Tibial nerve (tissue), 4 donors: ENCODE measurements at places on chromosomes 5 and 9.
A peak's percentile ranks its signal among the peaks of the same experiment; 100 is the strongest.

GRCh38 chr5:30112867-30113266, 1080.6 kb upstream of the CDH6 start:
- DNase-seq: no peak

DNA sequence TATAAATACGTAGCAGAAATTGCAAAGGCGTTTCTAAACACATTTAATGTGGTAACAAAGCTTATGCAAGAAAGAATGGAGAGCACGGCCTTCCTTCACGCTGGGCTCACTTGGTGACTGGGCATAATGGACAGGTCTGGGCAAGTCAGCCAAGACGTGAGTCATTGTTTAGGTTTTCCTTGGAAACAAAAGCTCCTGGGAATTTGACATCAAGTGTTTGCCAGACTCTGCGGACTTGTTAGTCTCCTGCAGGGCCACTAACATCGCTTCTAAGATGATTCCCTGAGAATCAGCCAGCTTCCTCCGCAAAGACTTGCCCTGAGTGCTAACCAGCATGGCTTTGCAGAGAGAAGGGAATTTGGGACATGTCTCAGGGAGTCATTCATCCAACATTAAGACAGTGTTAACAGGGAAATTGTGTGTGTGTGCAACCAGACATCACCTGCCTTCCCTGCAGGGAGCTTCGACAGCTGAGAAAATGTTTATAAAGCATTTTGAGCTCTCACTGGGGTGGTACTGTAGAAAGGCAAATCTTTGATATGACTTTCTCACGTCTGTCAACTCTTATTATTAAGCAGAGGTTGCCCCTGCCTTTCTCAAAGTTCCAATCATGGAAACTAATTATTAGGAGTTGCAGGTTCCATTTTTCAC, 182.5 kb downstream of the NTRK2 start:
- peak; percentile 22 for DNase-seq

- peak; percentile 15 for DNase-seq
Observed at GRCh38 chr5:19987612-19988361, at the start of gene CDH18. CDH18 (minus strand) TSS chr5:19988200; CDS start chr5:19838986, 149,214 bp downstream.

- no peak for DNase-seq
Observed at GRCh38 chr5:181166812-181167733, 19.7 kb downstream of the OR2V2 start.

DNA sequence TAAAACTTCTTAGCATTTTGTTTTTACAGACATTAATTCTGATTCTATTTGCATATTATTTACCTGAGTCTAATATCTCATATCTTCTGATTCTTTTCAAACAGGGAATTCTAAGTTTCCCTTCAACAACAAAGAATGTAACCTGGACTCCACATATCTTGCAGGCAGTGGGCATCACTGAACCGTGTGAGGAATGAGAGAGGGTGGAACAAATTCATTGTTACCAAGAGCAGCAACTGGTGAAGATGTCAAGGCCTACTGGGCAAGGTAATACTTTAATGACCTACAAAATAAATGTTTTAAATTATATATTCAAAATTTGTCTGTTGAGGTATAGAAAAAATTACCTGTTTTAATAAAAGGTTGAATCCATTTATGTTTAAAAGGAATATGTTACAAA, 455.3 kb upstream of the TUSC1 start:
- DNase-seq: no peak

GRCh38 chr5:83554686-83555085, 83.1 kb downstream of the VCAN start:
- no peak for DNase-seq

GRCh38 chr9:83280268-83280667, 217.3 kb upstream of the RASEF start:
- DNase-seq: no peak

DNA sequence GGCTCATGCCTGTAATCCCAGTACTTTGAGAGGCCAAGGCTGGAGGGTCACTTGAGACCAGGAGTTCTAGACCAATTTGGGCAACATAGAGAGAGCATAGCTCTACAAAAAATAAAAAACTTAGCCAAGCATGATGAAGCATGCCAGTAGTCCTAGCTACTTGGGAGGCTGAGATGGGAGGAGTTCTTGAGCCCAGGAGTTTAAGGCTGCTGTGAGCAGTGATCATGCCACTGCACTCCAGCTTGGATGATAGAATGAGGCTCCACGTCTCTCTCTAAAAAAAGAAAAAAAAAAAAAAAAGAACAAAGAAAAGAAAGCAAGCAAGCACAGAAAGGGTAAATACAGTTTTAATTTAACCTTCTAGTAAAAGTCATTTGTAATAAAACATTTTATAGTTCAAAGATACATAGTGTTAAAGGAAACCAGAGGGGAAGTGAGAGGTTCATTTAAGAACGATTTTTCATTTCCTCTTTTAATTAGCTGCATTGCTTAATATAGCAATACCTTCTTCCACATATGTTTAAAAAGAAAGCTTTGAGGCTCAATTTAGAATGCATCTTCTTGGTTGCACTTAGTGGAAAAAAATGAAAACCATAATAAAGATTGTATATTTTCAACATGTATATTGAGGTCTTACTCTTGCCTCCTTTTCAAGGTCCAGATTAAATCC, 14.9 kb downstream of the GAPT start:
- no peak for DNase-seq

DNA sequence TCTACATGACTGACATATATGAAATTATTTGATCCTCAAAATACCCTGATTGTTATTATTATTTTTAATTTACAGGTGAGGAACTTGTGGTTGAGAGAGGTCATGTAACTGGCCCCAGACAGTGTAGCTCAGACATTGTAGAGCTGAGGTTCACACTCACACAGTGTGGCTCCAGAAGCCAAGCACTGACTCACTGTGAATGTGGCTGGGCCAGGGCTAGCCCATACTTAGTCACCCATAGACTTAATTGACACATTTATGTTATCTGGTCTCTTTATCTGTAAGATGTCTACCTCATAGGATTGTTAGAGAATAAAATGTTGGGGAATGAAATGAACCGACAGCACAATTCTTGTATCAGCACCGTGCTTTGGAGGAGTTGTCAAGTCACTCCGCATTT, 24.9 kb upstream of the CCDC112 start:
- no peak for DNase-seq

DNA sequence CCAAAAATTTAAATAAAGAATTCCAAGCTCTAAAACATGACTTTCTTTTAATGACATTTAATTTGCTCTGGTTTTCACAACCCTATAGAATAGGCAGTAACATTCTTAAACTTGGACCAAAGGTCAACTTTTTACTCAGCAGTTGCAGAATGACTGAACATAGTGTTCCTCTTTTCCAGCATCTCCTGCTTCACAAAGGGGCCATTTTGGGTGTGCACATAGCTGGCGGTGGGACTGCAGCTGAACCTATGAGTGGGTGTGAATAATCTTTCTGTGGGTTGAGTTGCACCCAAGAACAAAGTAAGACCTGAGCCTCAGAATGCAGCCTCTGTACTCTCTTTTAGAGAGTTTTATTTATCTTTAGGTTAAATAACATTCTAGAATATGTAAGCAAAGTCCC, 96.9 kb upstream of the HAPLN1 start:
- no peak for DNase-seq

DNA sequence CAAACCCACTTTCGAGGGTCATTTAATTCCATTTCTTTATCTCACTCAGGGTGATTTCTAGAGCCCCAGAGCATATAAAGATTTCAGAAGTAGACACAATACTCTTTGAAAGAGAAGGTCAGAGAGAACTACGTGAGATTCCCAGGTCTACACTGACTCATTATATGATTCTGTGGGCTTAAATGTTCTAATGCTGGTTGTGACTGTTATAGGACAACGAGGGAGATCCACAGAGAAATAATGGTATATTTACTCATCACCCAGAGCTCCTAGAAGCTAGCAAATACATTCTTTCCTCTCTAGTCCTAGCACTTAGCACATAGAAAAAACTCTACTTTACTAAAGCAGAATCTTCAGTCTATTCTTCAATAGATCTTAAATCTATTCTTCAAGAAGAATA, 39.4 kb upstream of the GRAMD2B start:
- DNase-seq: no peak

DNA sequence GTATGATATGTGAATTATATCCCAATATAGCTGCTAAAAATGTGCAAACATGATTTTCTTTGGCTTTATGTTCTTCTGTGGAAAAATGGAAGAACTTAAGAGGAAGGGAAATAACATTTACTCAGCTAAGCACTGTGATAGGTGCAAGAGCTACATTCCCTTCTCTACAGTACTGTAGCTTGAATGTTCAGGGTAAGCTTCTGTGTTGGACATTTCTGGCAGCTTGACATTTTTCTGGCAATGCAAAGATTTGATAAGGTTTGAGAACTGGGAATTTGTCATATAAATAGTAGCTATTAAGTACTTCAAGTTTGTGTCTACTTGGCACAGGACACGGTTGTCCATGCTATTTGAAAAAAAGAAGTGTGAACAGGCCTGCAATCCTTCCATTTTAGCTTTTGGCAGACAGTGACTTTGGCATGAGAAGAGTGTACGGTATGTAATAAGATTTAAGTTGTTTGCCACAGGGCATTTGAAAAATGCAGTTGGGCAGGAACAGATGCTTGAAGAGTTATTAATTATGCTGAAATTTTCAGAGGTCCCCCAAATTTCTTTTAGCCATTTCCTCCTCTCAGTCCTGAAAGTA, 77.6 kb downstream of the KIF4B start:
- no peak for DNase-seq

DNA sequence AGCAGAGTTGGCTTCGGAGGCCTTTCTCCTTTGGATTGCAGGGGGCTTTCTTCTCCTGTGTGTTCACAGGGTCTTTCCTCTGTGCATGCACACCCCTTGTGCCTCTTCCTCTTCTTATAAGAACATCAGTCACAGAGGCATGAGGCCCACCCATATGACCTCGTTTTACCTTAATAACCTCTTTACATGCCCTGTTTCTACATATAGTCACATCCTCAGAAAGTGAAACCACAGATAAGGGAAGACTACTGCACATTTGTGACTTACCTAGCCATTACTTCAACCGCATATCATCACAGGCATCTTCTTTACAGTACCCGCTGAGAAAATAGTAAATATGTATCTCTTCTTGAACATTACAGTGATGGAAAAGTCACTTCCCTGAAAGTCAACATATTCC, 204.9 kb upstream of the TARS1 start:
- DNase-seq: no peak

DNA sequence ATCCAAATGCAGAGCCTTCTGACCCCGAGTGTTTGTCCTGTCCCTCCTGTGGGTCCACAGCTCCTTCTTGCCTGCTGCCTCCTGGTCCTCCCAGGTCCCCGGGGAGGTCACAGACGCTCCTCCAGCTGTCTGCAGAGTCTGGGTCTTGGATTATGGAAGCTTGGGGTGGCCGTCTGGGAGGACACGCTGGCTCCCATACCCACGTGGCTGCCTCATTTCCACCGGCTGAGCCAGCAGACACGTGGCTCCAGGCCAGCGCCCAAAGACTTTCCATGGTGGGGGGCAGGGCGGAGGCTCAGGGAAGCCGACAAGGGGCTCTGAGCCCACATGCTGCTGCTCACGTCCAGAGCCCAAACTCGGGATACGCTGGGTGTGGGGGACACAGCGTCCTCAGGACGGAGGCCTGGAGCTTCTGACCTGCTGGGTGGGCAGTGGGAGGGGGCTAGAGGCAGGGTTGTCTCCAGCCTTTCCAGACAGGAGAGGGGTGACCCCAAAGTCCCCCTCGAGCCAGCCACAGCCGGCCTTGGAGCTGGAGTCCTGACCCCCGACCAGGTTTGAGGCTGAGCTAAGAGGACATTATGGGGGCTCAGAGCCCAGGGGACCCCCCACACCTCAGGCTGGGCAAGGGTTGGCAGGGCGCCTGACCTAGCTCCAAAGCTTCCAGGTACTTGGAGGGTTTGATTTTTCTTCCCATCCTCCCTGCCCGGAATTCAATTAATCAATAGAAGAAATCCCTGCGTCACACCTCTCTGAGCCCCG, 24.2 kb upstream of the RNU6ATAC start:
- peak; percentile 14 for DNase-seq

GRCh38 chr9:99489060-99489413, 267.0 kb downstream of the SEC61B start:
- DNase-seq: no peak

- no peak for DNase-seq
Observed at GRCh38 chr5:32339198-32339597, 26.5 kb upstream of the MTMR12 start.

GRCh38 chr5:136780518-136780917, 415.2 kb upstream of the TRPC7 start:
- no peak for DNase-seq

- DNase-seq: no peak
Observed at GRCh38 chr5:108670591-108671289, 77.0 kb upstream of the FER start.

DNA sequence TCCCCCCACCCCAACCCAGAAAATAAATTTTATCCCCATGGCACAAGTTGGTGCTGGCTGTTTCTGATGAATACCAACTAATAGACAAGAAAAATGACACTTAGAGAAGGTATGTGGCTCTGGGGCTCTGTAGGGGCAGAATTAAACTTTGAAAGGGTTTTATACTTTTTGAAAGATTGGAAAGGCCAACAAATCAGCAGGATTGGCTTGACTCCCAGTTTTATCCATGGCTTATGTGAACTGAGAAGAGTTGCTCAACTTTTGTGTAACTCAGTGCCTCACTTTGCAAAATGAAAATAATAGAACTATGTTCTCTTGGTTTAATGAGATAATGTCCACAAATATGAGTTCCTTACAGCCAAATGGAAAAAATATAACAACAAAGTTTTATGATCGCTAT, 288.9 kb upstream of the KIF2A start:
- DNase-seq: no peak

DNA sequence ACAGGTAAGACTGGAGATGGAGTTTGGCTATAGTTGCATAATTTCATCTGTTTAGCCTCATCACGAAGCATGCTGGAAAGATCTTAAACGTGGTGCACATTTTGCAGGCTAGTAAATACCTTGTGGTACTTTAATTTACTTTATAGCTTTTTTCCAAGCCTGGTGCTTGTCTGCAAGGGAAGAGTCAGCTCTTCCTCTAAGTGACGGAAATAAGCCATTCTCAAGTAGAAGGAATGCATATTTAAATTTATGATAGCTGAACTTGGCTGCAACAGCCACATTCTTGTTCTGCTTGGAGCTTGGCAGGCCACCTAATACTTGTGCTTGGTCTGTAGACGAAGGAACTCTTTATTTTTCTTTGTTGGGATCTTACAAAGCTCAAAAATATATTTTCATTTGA, 188.0 kb upstream of the PIK3R1 start:
- no peak for DNase-seq

DNA sequence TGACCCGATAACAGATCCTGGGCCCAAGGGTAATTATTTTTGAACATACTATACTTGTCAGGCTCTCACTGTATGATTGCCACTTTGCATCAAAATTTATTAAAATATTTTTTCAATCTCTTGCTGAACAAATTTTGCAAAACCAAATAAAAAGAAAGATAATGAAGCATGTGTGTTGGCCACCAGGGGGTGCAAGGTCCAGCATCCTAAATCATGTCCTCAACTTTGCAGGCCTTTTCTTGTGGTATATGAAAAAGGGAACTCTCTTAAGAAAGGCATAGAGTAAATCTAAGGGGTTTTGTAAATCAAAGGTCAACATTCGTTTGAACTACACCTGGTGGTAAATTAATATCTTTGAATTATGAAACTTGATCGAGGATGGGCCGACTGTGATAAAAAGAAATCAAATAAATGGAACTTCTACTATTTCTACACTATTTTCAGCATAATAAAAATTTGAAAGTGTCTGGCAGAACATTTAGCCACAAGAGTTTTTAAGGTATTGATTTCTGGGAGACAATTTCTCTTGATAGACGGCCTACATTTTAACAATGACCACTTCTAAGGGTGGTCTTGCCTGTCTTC, 676.5 kb downstream of the DMRTA1 start:
- peak; percentile 9 for DNase-seq
